ENCODE measurements at places on chromosomes 11 and 22.
A peak's percentile ranks its signal among the peaks of the same experiment; 100 is the strongest.

DNA sequence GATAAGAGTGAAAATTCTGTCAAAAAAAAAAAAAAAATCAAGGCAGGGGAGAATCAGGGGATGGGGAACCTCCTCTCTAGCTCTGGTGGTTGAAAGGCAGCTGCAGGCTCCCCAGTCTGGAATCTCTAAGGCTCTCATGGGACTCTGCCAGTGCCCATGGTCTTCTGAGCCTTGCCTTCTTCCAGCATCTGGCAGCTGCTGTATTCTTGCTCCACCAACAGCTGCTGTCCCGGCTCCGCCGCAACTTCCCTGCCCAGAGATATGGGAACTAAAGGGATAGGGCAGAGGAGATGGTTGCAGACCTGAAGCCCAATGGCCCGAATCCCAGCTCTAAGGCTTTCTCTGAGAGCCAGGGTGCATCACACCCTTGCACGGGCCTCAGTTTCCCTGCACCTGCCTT is 49.5 kb upstream of the PHF21B start:
- DNase-seq, result no peak

DNA sequence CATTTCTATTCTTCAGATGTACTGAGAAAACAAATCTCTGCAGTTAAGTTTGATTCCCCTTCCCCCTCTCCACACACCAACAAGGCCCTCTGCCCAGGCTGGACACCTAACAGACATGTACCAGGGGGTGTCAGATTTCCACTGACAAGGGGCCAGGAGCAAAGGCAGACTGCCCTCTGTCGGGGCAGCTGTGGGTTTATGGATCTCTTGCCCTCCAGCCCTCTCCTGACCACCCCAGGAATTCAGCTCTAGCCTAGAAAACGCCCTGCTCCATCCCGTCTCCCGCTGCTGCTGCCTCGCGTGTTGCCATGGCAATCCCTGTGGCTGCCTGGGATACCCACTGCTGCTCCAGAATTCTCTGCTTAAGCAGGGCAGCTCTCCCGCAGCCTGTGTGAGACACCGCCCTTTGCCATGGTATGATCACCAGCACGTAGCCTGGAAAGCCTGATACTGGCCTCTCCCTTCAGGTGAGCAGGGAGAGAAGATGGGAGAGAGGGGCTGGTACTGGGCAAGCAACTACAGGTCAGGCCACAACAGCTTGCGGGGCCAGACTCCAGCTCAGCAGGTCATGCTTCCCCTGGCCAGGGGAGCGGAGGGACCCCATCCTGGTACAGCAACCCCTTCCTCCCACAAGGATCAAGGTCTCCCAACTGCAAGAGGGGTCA is 41.6 kb downstream of the BUD13 start:
- DNase-seq, result no peak

DNA sequence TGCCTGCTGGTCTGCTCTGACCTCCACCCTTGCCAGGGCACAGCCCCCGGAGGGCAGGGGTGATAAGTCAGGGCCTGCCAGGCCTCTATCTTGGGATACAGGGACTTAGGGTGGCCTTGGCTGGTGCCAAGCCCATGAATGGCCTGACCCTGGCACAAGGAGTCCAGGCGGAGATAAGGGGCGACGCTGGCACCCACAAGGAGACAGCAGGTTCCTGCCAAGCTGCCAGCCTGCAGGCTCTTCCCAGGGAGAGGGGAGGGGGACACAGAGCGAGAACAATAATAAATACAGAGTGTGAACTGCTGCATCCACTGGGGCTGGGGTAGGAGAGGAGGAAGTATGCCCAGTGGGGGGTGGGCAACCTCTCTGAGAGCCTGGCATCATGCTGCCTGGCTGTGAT is 978 bp downstream of the CSDC2 start:
- DNase-seq, result no peak

- no peak for DNase-seq
Observed at GRCh38 chr22:40567106-40567505, 69.4 kb downstream of the MRTFA start.

GRCh38 chr11:46513934-46514342 is 79.9 kb downstream of the AMBRA1 start:
- no peak for DNase-seq

GRCh38 chr22:26735019-26735409 is 77.6 kb downstream of the MIAT start:
- no peak for DNase-seq

DNA sequence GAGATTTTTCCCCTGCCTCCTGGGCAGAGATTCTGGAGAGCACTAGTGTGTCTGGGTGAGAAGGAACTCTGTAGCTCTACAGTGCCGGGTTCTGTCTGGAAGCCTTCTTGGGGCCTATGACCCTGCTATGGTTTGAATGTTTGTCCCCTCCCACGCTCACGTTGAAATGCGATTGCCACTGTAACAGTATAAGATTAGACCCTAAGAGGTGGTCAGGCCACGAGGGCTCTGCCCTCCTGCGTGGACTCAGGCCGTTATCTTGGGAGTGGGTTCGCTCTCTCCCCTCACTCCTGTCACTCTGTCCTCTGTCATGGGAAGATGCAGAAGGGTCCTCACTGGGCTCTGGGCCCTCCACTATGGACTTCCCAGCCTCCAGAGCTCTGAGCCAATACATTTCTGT is 3.5 kb downstream of the AP5B1 start:
- no peak for DNase-seq

- no peak for DNase-seq
Observed at GRCh38 chr11:11605181-11605580, 16.6 kb downstream of the GALNT18 start.

DNA sequence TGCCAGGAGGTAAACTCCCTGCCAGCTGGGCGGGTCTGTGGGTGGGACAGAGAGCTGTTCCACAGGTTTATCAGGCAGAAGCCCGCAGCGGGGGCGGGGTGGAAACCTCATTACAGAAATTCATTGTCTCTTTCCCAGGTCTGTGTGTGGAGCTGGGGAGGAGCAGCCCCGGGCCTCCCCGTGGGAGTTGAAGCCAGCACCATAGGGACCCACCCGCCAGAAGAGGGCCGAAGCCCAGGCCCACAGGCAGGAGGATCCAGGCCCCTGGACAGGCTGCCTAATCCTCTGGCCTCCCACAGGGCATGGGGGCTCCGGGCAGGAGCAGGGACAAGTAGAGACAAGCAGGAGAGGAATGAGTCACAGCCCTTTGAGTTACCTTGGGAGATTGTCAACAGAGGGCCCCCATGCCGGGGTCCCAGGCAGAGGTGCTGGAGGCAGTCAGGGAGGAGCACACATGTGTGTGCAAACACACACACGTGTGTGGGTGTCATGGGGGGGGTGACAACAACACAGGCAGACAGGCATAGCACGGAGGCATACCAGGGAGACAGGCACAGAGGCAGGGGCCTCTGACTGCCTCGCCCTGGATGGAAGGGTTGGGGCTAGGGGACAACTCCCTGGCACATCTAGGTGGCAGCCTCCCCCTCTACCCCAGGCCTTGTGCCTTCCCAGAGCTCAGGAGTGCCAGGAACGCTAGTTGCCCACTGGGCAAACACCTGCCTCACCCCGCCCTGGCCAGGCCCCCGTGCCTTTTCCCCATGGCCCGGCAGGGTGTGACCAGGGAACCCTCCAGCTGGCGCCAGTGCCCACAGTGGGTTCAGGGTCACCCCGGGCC is 1.4 kb downstream of the CDC42BPG start:
- DNase-seq, result peak; percentile 48

DNA sequence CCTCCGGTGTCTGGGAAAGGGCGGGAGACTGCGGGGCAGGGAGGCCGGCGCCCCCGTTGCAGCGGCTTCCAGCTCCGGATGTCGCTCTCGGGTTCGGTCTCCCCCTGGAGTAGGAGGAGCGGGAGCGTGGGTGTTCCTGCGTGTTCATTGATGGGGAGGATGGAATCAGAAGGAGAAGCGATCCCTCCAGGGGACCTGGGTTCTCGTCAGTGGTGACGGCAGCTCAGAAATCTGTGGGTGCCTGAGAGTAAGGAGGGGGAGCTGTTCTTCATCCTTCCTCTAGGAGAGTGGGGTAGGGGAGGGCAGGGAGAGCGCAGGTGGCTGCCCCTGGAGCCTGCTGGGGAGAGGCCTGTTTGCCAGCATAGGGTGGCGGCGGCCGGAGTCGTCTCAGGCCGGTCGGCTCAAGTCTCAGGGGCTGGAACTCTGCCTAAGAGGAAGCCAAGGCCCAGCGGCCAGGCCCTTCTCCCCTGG is 1.1 kb downstream of the UBASH3B start:
- peak; percentile 60 for DNase-seq

- DNase-seq, result no peak
Observed at GRCh38 chr11:64357446-64357845, 1.5 kb upstream of the RPS6KA4 start.

- DNase-seq, result peak; percentile 24
Observed at GRCh38 chr11:130001461-130002351, 929 bp downstream of the PRDM10 start.

GRCh38 chr22:44171561-44171960 is 9.2 kb upstream of the PARVG start:
- DNase-seq, result no peak

DNA sequence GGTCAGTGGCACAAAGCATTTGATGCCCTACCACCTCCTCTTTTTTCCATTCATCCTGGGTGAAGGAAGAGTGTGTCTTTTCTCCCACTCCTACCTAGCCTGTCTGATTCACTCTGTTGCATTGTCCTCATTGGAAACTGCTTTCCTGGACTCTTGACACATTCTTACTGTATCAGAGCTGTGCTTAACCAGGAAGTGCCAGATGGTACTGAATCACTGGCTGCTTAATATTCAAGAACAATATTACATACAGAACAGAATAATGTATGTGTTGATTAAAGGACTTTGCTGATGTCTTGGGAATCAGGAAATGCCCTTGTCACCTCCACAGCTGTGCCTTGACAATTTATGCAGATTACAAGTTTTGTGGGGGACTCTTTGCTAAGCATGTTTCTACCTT is 44.4 kb downstream of the SVIP start:
- no peak for DNase-seq

- DNase-seq, result no peak
Observed at GRCh38 chr11:67642173-67643120, 2.9 kb upstream of the TBX10 start.

DNA sequence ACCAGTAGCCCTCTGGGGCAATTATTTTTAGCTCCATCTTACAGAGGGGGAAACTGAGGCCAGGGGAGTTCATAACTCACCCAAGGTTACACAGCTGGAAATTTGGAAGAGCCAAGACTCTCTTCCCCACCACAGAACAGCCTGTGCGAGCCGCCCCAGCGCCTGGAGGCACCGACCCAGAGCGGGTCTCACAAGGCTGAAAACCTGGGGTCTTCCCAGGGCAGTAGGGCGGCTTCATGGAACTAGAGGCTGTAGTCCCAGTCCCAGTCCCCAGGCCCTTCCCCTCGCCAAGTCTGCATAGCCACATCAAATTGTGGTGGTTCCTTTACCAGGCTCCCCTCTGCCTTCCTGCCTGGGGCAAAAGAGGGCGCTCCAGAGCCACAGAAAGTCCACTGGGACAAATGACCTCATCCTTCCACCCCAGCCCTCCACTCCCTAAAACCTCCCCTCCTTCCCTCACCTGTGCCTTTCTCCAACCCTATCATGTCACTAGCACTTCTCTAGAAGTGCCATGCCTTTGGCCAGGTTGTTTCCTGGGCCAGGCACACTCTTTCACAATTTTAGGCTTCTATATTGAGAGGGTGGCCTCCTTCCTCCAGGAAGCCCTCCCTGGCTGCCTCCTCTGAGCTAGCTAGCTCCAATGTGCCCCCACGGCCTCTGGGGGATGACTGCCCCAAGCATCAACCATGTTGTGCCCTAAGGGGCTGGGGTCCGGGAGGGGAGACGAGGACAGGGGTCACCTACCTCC is 15.2 kb upstream of the CDC42EP1 start:
- DNase-seq, result peak; percentile 62

- peak; percentile 15 for DNase-seq
Observed at GRCh38 chr11:79393362-79394043, 47.3 kb downstream of the TENM4 start.

DNA sequence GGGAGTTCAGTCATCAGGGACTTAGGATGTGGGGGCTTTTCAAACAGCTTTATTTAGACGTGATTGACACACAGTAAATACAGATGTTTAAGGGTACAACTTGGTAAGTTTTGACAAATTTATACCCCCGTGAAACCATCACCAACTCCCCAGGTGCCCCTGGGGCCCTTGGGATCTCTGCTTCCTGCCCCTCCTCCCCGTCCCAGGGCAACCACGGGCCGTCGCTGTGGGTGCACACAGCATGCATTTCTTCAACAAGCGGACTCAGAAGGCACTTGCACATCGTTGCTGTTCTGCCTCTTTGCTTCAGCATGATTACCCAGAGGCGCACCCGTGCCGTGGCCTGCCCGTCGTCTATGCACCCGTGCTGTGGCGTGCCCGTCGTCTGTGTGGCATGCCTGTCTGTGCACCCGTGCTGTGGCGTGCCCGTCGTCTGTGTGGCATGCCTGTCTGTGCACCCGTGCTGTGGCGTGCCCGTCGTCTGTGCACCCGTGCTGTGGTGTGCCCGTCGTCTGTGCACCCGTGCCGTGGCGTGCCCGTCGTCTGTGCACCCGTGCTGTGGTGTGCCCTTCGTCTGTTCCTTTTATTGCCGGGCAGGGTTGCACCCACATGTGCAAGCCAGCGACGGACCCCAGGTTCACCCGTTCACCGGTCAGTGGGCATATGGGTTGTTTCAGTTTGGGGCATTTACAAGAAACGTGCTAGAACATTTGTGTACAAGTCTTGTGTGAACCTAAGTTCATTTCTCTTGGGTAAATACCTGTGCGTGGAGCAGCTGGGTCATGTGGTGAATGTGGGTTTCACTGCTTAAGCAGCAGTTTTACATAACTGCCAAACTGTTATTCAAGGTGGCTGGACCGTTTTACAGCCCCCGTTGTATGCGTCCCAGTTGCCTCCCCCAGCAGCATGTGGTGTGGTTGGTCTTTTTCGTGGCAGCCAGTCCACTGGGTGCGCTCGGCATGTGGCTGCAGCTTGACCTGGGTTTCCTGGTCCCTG is 8.3 kb downstream of the CD81 start:
- DNase-seq, result no peak

DNA sequence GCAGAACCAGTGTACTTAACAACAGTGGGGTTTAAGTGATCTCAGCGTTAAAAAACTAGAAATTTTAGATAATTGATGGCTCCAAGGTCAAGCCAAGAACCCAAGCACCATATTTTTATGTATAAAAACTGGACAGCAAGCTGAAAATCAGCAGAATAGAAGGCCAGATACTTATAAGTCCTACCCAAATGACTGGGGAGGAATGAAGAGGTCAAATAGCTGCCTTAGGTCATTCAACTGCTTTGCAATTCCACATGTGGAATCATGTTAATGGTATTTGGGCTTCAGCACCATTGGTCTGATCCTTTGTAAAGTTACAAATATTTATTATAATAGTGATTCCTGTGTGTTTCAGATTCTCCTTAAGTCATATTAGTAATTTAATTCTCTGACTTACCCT is 108.4 kb downstream of the FAT3 start:
- DNase-seq, result no peak

GRCh38 chr11:92897487-92897886 is 72.0 kb upstream of the MTNR1B start:
- no peak for DNase-seq

DNA sequence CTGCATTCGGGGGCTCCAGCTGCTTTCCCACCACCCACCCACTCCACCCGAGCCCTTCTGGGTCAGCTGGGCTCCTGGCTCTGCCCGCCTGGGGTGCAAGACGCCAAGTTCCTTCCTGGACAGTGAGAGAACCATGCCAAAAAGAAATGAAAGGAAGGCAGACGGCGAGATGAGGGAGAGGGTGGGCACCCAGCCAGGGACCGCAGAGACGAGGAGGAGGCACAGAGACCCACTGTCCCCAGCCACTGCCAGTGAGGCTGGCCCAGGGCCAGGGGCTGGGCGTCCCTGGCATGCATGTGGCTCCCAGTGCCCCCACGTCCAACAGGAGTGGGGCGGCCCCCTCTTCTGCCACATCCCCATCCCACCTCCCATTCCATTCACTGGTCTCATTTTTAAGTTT is 10.8 kb upstream of the CD81 start:
- DNase-seq, result no peak

- no peak for DNase-seq
Observed at GRCh38 chr22:19648419-19648929, 65.8 kb upstream of the SEPTIN5 start.
